ENCODE measurements at places on chromosomes 11 and 22.

DNA sequence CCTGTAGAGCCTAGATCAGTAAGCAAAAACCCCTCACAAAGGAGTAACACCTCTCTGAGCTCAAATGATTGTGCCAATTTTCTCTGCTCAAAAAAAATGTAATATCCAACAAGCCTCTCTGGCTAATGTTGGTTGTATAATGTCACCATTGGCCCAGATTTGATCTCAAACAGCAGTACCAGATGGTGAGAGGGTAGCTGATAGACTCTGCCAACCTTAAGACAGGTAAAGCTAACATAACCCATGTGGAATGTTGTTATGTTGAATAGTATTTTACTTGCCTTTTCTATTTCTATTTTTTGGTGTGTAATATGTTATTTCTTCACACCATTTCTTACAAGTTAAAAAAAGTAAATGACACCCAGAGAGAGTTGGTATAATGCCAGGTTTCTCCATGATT, 166.7 kb upstream of the GUCY1A2 start:
- DNase-seq = no peak

GRCh38 chr11:20303391-20303965, 60.0 kb upstream of the HTATIP2 start:
- no peak for DNase-seq

DNA sequence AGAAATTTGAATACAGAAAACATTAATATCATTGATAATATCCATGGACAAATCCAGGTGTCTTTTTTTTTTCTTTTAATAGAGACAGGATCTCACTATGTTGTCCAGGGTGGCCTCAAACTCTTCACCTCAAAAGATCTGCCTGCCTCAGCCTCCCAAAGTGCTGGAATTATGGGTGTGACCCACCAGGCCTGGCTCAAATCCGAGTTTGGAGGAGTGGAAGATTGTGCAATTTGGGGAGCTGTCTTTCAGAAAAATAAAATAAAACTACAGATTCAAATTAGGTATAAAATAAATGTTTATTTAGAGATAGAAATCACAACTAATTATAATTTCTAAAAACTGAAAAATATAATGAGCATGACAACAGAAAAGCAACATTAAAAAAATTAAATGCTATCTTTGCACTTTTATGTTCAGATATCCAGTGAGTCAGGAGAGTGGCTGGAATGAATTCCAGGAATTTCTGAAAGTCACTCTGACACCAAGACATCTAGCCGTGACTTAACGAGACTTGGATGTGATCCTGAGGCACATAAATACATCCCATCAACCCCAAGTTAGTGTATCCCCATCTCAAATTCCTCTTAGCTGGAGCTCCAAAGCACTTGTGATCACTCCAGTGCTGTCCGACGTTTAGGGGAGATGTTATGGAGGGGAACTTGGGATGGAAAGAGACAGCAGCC, 128.6 kb upstream of the THY1 start:
- no peak for DNase-seq

DNA sequence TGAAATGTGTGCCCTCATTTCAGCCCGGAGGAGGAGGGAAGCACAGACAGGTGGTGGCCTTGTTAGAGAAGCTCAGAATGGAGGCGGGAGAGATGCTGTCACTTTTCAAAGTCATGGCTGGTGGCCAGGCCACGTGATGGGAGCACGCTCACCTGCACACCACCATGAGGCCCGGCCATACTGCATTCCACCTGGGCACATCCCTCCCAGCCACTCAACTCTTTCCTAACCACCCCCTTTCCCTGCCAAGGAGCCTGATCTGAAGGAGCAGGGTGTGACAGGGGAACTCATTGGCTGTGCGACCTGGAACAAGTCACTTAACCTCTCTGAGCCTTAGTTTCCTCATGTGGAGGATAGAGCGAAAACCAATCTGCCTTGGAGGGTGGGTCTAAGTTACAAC, 364.5 kb downstream of the CTTN start:
- DNase-seq = no peak

- DNase-seq = no peak
Observed at GRCh38 chr22:24323695-24324094, 53.1 kb downstream of the SPECC1L start.

DNA sequence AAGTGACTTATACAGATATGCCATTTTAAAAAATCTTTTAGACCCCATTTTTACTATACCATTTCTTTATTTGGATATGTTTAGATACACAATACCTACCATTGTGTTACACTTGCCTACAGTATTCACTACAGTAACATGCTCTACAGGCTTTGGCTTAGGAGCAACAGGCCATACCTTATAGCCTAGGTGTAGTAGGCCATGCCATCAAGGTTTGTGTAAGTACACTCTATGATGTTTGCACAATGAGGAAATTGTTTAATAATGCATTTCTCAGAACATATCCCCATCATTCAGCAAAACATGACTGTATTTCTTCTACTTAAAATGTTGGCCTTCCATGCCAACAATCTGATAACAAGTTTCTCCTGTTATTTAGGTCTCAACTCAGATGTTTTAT, 1559.5 kb upstream of the TENM4 start:
- DNase-seq = no peak

DNA sequence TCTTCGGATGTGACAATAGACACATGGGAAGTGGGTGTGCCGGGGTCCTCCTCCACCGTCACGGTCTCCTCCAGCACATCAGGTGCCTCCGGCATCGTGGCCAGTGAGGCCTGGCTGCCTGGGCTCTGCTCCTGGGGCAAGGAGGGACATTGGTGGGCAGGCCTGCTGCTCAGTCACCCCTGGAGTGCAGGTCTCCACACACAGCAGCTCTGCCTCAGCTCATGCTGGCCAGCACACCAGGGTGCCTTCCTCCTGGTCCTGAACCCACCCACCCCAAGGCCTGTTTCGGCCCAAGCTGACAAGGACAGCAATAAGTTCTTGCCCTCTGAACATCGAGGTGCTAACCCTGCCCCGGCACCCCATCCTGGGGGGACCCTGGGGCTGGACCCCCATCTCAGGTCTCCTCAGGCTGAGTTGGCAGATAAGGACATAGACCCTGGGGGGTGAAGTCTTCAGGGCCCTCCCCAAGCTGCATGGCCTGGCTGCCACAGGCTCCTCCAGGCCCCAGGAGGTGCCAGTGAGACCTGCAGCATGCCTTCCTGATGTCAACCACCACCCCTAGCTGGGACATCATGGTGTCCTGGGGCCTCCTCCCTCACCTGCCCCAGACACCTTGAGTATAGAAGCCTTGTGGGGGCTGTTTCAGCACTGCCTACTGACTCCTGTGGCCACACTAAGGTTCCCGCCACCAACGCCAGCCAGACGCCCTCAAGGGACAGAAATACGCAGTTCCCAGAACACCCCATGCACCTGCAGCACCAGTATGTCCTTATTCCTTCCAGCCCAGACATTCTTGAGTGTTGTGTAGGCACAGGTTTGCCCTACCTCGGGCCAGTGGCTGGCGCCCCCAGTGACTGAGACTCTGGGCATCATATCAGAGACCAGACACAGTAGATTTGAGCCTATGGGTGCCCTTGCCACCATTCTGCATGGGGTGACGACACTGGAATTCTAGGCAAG, 34.4 kb downstream of the ARVCF start:
- no peak for DNase-seq

DNA sequence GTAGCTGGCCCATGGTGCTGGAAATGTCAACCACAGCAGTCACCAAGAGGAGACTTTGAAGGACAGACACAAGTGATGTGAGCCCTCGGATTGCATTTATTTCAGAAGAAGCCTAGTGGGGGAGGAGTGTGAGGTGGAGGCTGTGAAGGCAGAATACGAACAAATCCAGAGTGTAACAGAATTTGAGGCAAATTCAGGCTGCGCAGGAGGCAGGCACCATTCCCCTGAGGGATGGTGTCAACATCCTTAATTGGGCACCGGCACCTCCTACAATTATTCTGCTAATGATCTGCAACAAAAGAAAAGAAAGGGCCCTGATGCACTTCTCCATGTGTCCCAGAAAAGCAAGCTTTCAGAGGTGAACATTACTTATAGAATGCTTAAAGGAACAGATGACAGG, 32.2 kb downstream of the CWC15 start:
- no peak for DNase-seq

DNA sequence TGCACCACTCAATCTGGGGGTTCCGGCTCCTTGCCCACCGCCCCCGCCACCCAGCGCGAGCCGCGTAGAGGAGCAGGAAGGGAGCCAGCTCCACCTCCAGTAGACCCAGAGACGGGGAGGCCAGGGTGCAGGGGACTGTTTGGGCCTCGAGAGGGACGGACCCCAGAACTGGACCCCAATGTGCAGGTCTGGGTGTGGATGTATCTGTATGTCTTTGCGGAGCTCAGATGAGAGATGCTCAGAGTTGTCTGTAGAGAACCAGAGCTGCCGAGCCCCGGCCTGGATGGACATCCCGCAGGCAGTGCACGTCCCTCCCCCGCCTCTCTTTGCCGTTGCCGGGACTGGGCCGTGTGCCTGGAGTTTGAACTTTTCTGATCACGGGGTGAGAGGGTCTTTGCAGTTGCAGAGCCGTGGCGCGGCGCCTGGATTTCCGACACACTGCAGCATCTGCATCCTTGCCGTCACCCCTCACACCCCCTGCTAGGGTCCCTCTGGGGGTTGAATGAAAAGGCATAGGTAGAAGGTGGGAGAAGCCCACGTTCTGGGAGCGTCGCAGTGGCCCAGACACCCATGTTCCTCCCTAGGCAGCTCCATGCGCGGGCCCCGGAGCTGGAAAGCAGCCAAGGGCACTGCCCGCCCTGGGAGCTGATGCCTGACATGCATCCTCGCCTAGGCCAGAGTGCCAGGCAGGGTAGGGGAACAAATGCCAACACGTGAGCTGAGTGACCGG, 105.2 kb downstream of the KCNQ1 start:
- DNase-seq = no peak
